ENCODE measurements at places on chromosomes 13 and 19. TPM values are rescaled to one million over a fixed set of nuclear protein-coding genes. Genes with fewer than 3 reads are reported as not detected.

The KLF1 gene
- not detected for total RNA-seq

The POU4F1 gene
- not detected for total RNA-seq

The MTUS2 gene
- 0.25 TPM for total RNA-seq

The FPR1 gene
- not detected for total RNA-seq

The ZNF700 gene
- 7.9 TPM for total RNA-seq

The SLAIN1 gene
- 2.7 TPM for total RNA-seq

The C1QTNF9B gene
- total RNA-seq = not detected

The CRB3 gene
- not detected for total RNA-seq

The IRGQ gene
- total RNA-seq = 18.8 TPM

The LRRC63 gene
- not detected for total RNA-seq

The FFAR1 gene
- not detected for total RNA-seq

The PSG1 gene
- not detected for total RNA-seq

The SULT2A1 gene
- not detected for total RNA-seq

The CYP4F8 gene
- total RNA-seq = not detected

The KISS1R gene
- total RNA-seq = not detected

The CEACAM4 gene
- total RNA-seq = not detected

The COMP gene
- 8.7 TPM for total RNA-seq

The RFPL4A gene
- total RNA-seq = not detected

The NLRP13 gene
- total RNA-seq = not detected

The RNF225 gene
- total RNA-seq = 0.12 TPM

The ERICH6B gene
- not detected for total RNA-seq

The LILRA1 gene
- not detected for total RNA-seq

The HSPB6 gene
- 106 TPM for total RNA-seq

The ZNF737 gene
- 5.4 TPM for total RNA-seq

The ZNF829 gene
- 2.7 TPM for total RNA-seq

The ZNF555 gene
- 5.5 TPM for total RNA-seq

The GIPR gene
- 0.12 TPM for total RNA-seq

The RASGRP4 gene
- not detected for total RNA-seq

The FDX2 gene
- total RNA-seq = 19.3 TPM

The CYP2A13 gene
- total RNA-seq = not detected

The CGB3 gene
- total RNA-seq = not detected

The SYT3 gene
- total RNA-seq = 0.13 TPM

The MAST1 gene
- total RNA-seq = 0.13 TPM

The CYP2B6 gene
- total RNA-seq = not detected

The PEX11G gene
- 1.7 TPM for total RNA-seq

The FXYD3 gene
- total RNA-seq = not detected

The KPNA3 gene
- 28.8 TPM for total RNA-seq

The TEX26 gene
- total RNA-seq = not detected

The CRTC1 gene
- 2.6 TPM for total RNA-seq

The CCDC194 gene
- 0.40 TPM for total RNA-seq

The SBSN gene
- 0.66 TPM for total RNA-seq

The KLK3 gene
- total RNA-seq = not detected

The OLFM4 gene
- 0.26 TPM for total RNA-seq

The OLFM2 gene
- 0.19 TPM for total RNA-seq

The MZF1 gene
- total RNA-seq = 11.4 TPM

The FGF9 gene
- under 0.01 TPM for total RNA-seq

The PLVAP gene
- 0.92 TPM for total RNA-seq

The ZNF814 gene
- 6.9 TPM for total RNA-seq

The LGALS4 gene
- not detected for total RNA-seq

The SH2D3A gene
- total RNA-seq = not detected

The IFNL1 gene
- not detected for total RNA-seq

The FCER2 gene
- not detected for total RNA-seq

The KLK12 gene
- total RNA-seq = not detected

The SPACA4 gene
- total RNA-seq = not detected
